ENCODE measurements at places on chromosomes 2 and 18. TPM values are rescaled to one million over a fixed set of nuclear protein-coding genes. Genes with fewer than 3 reads are reported as not detected.

SCG2 gene
- total RNA-seq, result 0.28 TPM

RPRM gene
- total RNA-seq, result not detected

GRCh38 chr2:33321236-33321771 is 155.1 kb upstream of the RASGRP3 start:
- no peak for DNase-seq

SLC4A5 gene
- total RNA-seq, result 2.4 TPM

GRCh38 chr18:39039813-39040212 is 1474.2 kb upstream of the CELF4 start:
- no peak for DNase-seq

DNA sequence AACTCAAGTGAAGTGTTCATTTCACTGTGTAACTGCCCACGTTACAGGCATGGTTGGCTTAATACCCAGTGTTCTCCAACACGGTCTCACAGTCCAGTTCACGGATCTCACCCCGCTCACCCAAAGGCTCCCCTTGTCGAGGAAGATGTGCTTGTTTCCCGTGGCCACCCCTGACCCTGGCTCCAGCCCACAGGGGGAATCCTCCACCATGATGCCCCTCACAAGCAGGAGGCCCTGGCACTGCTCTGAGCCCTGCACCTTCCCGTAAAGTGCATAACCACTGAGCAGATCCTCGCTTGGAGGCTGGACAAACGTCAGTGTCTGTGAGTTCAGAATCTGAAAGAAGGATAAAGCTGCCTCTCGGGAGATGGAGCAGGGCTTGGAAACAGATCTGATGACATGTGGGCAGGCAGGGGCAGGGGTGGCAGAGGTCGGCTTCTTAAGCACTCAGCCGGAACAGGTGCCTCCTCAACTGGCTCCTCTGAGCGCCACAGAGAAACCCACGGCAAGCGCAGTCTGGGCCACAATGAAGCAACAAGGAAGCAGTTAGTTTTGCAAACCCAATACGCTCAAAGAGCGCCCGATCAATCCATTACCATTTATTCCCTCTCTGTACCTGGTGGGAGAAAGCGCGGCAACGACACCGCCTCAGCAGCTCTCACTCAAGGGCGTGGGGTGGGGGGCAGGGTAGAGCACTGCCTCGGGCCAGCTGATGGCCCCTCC is 17.6 kb downstream of the HDAC4 start:
- DNase-seq, result no peak

SP100 gene
- 61.1 TPM for total RNA-seq

- no peak for DNase-seq
Observed at GRCh38 chr2:219142329-219142728, 18.3 kb downstream of the NHEJ1 start.

- DNase-seq, result no peak
Observed at GRCh38 chr2:19251554-19251953, 106.9 kb downstream of the OSR1 start.

VWA3B gene
- total RNA-seq, result 1.4 TPM

OTOS gene
- total RNA-seq, result not detected

All from heart right ventricle (tissue), 16 donors.